Pancreas (tissue), 10 donors: ENCODE measurements at places on chromosomes 5 and 9. TPM values are rescaled to one million over a fixed set of nuclear protein-coding genes. Genes with fewer than 3 reads are reported as not detected.

DNA sequence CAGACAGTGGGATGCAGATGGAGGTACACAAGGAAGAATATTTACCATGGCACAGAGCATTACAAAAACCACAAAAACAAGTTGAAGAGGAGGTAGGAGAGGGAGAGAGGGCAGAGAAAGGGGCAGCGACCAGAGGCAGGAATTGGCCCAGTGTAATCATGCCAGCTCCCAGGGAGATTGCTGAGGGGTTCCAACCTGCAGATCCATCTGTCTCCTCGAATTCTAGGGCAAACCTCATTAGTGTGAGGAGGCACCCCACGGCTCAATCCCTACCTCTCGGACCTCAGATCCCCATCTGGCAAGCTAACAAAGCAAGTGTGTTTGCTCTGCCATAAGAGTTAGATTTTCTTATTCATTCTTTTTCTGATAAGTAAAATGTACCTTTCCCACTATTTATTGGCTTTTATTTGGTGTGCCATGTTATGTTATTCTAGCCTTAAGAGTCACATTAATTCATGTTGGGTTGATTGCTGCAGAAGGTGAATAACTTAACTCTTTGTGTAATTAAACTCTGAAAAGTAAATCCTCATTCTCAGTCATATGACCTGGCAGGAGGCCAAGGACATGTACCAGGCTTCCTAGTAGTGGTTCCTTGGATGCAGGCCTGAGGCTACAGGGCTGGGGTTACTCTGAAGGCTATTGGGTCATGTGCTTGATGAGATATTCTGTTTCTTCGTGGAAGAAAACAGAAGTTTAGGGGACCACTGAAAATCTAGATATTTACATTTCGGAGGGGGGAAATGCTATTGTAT is 315.2 kb upstream of the ATP10B start:
- DNase-seq = peak; percentile 11
- no peaks in the 10 kb centered on the region for H3K27me3 ChIP-seq
- H3K36me3 ChIP-seq = no peaks in the 10 kb centered on the region
- H3K4me1 ChIP-seq = no peaks in the 10 kb centered on the region
- no peak overlapping the region for H3K27ac ChIP-seq

GRCh38 chr5:159883522-159883950 is 32.7 kb upstream of the ADRA1B start:
- no peak overlapping the region for H3K4me3 ChIP-seq

DNA sequence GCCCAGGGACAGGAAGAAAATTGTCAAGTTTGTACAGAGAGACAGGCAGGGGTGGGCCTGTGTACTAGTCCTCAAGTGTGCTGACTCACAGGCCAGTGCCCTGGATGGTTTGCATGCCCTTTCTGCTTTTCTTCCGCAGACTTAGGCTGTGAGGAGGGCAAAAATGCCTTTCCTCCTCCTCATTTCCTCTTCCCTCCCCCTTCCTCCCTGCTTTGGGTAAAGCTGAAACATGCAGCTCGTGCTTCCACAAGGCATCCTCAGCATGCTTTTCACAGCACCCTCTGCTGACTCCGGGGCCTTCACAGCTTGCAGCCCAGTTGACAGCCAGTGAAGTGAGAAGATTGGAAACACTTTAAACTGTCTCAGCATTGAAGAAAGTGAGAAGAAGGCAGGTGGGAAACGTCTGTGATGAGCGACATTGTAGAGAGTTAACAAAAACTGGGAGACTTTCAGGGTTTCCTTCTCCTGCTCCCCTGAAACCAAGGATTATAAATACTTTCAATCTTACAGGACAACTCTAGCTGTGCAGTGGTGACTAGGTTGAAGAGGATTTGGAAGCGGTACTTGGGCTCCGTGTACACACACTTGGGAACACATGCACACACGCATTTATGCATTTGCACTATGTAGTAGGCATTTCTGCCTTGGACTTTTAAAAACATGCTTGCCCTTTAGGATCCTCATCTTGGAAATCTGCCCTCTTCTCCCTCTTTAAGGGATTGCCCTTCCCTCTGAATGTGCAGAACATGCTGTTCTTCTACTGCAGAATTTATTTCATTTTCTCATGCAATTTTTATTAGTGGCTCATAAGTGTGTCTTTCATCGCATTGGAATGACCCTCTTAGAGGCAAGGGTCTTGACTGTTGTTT is 138.8 kb downstream of the GRIA1 start:
- no peaks in the 10 kb centered on the region for H3K27me3 ChIP-seq
- no peaks in the 10 kb centered on the region for H3K4me1 ChIP-seq
- H3K36me3 ChIP-seq = no peaks in the 10 kb centered on the region
- H3K4me3 ChIP-seq = no peak overlapping the region
- DNase-seq = peak; percentile 8

DNA sequence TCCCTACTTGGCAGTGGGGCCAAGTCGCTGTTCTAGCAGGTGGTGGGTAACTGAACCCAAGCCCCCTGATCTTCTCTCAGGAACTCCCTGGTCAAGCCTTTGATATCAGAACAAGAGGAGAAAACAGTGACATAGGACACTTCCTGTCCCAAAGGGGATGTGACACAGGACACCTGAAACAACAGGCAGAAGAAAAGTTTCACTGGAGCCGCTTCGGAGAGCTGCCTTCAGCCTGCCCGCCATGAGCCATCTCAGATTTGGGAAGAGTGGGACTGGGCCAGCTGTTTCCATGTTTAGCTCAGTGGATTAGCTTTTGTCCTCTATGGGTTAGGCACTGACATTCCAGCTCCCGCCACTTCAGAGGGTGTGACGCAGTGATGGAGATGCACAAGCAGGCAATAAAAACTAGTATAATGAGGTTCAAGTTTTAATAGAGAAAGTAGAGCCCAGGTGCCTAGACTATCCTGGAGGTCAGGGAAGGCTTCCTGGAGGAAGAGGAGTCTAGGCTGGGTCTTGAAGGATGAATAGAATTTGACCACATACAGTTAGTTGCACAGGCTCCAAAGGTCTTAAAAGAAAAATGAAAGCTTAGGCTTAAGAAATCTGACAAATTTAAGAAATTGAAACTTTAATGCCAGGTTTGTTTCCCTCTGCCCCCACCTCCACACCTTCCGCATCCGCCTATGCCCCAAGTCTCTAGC is 104.1 kb upstream of the SPRY4 start:
- H3K4me3 ChIP-seq = no peak overlapping the region
- no peaks in the 10 kb centered on the region for H3K27me3 ChIP-seq
- no peak overlapping the region for H3K27ac ChIP-seq
- DNase-seq = no peak
- no peaks in the 10 kb centered on the region for H3K36me3 ChIP-seq

GRCh38 chr9:13278368-13279246 is 885 bp downstream of the MPDZ start:
- peak; percentile 71 for DNase-seq
- no peaks in the 10 kb centered on the region for H3K36me3 ChIP-seq
- H3K27me3 ChIP-seq = no peaks in the 10 kb centered on the region
- peak overlapping the region; percentile 46 for H3K27ac ChIP-seq
- no peaks in the 10 kb centered on the region for H3K4me1 ChIP-seq
- peak overlapping the region; percentile 61 for H3K4me3 ChIP-seq

DNA sequence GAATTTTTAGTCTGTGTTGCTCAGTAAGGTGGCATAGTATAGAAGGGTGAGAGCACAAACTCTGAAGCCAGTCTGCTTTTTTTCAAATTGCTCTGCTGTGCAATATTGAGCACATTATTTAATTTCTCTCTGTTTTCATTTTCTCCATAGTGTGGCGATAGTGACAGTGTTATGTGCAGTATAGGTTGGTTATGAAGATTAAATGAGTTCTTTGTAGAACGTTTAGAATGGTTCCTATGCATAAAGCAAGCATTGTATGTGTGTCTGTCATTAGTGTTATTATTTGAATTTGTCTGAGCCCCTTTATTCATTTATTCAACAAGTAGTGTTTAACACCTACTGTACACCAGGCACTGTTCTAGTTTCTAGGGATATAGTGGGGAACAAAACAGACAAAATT is 9.2 kb downstream of the PRR16 start:
- no peaks in the 10 kb centered on the region for H3K27me3 ChIP-seq
- H3K27ac ChIP-seq = no peak overlapping the region
- H3K36me3 ChIP-seq = no peaks in the 10 kb centered on the region

MYMK gene
- not detected for total RNA-seq

THOC3 gene
- total RNA-seq = 7.2 TPM

SV2C gene
- total RNA-seq = 0.18 TPM
